ENCODE measurements at places on chromosomes 16 and 17. TPM values are rescaled to one million over a fixed set of nuclear protein-coding genes. Genes with fewer than 3 reads are reported as not detected.

DNA sequence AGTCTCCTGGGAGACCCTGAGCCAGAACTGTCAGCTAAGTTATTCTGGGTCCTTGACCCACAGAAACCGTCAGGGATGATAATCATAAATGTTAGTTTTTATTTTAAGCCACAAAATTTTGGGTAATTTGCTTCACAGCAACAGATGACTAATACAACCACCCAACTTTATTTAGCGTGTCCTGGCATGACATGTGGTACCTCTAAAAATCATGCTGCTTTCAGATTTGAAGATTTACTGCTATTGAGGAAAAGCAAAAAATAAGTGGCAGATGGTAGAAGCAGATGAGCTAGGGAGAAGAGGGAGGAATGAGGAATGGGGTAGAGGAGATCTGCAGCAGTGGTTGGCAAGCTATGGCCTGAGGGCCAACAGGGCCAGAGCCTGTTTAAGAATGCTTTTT lies 90.4 kb downstream of the TMEM100 start:
- no peak for DNase-seq

GRCh38 chr16:51222016-51222415 lies 70.9 kb upstream of the SALL1 start:
- DNase-seq, result no peak

DNA sequence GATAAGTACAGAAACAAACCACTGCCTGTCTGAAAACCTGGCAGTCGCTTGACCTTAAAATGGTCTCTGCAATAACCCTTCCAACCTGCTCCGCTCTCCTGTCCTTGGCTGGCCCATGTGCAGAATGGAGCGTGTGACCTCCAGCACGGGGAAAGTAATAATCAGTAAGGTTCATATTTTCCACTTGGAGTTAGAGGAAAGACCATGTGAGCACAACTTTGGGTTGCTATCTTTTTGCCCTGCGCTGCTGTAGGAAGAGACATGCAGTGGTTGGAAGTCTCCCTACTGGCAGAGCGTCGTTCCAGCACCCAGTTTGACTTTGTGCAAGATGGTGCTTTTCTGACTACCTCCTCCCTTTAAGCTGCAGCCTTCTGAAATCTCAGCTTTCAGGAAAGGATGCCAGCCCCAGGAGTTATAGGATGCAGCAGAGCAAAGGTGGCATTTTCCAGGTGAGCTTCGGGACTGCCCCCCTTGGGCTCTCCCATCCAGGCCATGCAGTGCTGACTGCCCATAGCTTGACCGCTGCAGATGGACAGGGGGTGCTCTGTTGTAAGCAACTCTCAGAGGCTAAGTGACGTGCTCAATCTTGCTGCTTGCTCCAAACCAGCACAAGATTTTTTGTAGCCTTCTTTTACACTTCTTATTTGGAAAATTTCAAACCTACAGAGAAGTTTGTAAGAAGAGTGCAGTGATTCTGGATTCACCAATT lies 110.7 kb upstream of the NOL11 start:
- DNase-seq, result peak; percentile 65

DNA sequence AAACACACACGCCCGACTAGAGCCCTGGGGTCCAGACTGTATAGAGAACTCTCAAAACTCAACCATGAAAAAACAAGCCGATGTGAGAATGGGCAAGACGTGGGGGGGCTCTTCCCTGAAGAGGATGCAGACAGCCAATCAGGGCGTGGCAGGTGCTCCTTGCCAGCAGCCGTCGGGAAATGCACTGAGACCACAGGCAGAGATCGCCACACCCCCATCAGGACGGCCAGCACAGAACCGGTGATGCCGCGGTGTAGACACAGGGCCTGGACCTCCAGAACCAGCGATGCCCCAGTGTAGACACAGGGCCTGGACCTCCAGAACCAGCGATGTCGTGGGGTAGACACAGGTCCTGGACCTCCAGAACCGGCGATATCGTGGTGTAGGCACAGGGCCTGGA lies 169.2 kb downstream of the LAT start:
- DNase-seq, result no peak

DNA sequence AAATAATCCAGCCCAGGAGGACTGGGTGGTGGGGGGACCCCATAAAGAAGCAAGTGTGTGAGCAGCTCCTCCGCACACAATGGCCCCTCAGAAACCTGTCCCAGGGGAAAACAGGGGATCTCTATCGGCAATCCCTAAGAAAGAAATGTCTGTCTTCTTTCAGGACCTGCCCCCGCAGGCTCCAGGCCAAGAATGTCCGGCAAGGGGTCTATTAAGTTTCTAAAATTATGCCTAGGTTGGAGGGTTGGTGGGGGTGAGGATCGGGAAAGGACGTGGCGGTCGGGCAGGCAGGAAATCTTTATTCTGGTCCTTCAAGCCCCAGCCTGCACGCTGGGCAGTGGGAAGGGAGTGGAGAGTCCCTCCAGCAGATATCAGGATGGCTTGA lies 23.4 kb upstream of the LITAF start:
- DNase-seq, result no peak

GRCh38 chr16:11036040-11036439 lies 91.7 kb downstream of the CLEC16A start:
- DNase-seq, result no peak

- no peak for DNase-seq
These were observed 57.0 kb downstream of the PITPNC1 start for GRCh38 chr17:67434061-67434525.

GRCh38 chr17:82094931-82095776 lies 2.9 kb downstream of the FASN start:
- no peak for DNase-seq

DNA sequence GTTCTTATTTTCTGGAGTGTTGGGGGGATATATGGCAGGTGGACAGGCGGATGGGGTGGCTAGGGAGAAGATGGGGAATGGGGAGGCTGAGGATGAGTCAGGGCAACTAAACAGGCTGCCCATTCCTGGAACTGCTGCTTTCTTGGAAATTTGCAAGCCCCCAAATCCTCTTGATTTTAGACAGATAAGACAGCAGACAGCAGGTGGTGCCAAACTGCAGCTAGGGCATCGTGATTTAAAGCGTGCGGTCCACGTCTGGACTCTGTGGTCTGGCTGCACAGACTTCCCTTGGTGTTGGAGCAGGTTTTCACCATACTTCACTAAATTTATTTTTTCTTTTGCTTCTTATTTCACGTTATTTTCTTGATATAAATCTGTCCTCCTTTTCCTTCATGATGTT lies 10.9 kb upstream of the KRT24 start:
- DNase-seq, result no peak

- DNase-seq, result peak; percentile 71
These were observed 36.2 kb downstream of the RGS9 start for GRCh38 chr17:65173284-65173793.

GRCh38 chr17:32287804-32288511 lies 22.3 kb downstream of the RHBDL3 start:
- no peak for DNase-seq

- DNase-seq, result no peak
These were observed 512.2 kb downstream of the GRIN2A start for GRCh38 chr16:9670033-9670432.

- peak; percentile 99 for DNase-seq
These were observed at the start of gene BLTP2 for GRCh38 chr17:28644787-28645575. Gene BLTP2 (minus strand): TSS chr17:28645158. CDS start chr17:28645056, 102 bp downstream.

DNA sequence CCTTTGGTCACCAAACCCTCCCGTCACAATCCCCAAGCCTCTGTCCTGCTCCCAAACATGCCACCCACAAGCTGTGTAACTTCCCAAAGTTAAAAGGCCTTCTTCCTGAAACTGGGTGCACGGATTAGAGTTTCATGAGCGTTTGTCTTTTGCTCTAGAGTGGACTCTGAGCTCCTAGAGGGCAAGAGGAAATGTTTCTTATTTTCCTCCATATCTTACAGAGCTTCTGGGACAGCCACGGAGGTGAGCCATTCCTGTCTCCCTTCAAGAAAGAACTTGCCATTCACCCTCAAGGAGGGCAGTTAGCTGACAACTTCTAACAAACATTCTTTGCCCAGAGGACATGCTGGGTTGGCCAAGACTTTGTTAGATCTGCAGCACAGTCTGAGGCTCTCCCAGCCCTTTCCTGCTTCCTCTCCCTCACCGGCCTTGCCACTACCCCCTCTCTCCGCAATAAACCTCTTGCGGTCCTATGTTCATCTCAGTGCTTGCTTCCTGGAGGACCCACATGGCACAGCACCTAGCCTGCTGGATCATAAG lies 2.6 kb upstream of the MYCBPAP start:
- no peak for DNase-seq

DNA sequence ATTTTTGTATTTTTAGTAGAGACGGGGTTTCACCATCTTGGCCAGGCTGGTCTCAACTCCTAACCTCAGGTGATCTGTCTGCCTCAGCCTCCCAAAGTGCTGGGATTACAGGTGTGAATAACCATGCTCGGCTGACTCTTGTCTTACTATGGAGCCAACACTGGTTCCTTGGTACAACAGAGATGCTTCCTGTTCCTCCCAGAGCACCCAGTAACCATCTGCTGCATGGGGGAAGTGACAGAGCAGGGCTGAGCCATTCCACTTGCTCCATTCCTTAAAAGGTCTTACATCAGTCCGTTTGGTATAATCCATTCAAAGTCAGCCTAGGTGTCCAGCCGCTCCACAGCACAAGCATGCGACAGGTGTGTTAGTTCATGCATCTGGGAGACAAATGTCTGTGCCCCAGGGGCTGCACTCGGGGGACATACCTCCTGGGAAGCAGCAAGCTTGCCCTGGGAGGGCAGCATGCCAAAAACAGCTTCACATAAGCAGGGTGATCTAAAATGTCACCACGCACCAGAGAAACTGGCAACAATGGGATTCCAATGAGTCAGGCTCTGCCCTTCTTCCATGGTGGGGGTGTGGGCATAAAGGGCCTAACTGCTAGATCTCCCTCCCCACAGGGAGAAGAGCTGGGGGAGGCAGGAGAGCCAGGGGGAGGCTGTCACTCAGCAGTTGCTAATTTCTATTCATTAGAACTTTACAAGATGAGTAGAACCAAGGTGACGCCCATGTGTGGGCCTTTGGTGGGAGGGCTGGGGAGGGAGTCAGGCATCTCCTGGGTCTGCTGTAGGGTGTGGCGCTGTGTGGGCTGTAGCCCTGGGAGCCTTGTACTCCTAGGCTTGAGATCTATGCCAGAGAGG lies 35.5 kb downstream of the PIPOX start:
- DNase-seq, result no peak

- no peak for DNase-seq
These were observed 35.3 kb upstream of the TBC1D3K start for GRCh38 chr17:37888881-37889280.

Gene PRSS22
- not detected for polyA plus RNA-seq

Gene SPNS2
- polyA plus RNA-seq, result not detected

Gene GPR139
- not detected for polyA plus RNA-seq

Gene C17orf107
- polyA plus RNA-seq, result 0.44 TPM

Gene CFAP119
- polyA plus RNA-seq, result 28.4 TPM

Gene SLC16A6
- not detected for polyA plus RNA-seq

Gene SMIM36
- not detected for polyA plus RNA-seq

Gene CACNA1G
- polyA plus RNA-seq, result 0.21 TPM

Gene TNFRSF17
- polyA plus RNA-seq, result 0.08 TPM

Gene KREMEN2
- polyA plus RNA-seq, result 0.77 TPM
